ENCODE measurements at places on chromosomes 7 and 10.
A peak's percentile ranks its signal among the peaks of the same experiment; 100 is the strongest.

DNA sequence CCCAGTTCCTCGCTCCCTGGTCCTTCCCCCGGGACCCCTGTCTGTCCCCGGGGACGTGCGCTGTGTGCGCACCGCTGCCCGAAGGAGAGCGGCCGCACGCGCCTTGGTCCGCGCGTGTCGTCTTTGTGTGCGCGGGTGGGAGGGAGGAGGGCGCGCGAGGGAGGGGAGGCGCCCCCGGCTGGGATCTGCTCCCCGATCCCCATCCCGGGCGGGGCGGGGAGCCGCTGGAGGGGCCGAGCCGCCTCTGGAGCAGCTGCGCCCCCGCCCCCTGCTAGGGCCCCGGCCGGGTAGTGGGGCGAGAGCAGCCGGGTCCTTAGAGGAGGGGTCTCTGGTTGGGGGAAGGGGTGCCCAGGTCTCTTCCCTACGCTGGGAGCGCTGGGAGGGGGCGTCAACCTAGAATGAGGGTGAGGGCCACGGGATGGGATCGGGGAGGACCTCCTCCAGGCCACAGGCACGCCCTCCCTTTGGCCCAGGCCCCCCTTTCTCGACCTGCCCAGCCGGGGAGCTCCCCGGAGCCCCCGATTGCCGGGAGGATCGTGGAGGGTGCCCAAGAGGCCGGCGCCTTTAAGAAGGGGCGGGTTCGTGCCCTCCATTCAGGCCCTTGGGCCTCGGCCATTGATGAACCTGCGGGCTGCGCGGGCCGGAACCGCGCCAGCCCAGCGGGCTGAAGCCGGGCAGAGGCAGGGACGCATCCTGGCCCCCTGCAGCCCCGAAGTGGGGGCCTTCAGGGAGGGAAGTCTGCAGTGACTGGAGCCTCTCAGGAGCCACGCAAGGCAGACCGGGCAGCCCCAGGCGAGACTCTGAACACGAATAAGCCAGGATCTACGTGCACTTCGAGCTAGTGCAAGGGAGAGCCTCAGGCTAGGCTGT is 678 bp downstream of the SH2B2 start:
- no peak for DNase-seq

- no peak for DNase-seq
Observed at GRCh38 chr10:48946891-48947500, 7.4 kb upstream of the LRRC18 start.

DNA sequence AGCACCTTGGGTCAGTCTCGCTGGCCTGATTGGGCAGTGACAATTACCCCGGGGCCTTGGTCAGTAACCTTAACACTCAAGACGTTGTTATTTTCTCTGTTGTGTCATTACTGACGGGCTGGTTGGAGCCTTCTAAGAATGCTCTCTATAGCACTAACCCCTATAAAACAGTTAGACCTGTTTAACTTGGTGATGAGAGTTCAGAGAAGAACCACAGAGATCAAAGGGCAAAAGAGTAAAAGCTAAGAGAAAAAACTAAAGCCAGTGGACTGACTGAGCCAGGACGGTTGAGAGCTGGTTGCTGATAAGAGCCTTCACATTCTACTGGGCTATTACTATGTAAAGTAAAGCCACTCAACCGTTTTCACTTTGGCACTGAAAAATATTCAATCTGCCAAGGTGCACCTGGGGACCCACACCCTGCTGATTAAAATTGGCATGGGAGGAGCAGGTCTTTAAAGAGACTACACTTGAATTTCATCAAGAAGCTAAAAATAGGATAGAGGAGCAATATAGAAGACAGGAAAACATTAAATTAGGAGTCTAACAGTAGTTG is 13.6 kb upstream of the ITGB1 start:
- no peak for DNase-seq

GRCh38 chr10:52491246-52491995 is 177.3 kb downstream of the DKK1 start:
- no peak for DNase-seq

DNA sequence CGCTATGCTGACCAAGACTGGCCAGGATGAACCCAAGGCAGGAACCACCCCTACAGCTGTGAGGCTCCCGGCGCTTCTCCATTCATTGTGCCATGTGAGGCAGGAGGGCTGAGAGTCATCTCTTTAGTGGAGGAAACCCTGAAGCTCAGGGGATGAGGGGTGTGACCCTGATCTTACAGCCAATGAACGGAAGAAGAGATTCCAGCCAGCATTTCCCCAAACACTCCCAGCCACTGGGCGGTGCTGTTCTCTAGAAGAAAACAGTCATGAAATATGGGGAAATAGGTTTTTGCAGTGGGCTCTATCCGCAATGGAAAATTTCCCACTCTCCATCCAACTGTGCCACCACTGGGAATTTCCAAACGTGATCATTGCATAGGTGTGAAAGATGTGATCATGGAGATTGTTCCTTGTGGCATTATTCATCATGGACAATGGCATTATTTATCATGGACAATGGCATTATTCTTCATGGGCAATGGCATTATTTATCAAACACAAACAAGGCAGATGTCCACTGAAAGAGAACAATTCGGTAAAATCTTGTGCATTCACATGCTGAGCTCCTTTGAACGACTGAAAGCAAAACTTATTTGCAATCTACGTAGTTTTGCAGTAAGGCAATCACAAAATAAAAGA is 14.0 kb upstream of the SLC18A2 start:
- no peak for DNase-seq

DNA sequence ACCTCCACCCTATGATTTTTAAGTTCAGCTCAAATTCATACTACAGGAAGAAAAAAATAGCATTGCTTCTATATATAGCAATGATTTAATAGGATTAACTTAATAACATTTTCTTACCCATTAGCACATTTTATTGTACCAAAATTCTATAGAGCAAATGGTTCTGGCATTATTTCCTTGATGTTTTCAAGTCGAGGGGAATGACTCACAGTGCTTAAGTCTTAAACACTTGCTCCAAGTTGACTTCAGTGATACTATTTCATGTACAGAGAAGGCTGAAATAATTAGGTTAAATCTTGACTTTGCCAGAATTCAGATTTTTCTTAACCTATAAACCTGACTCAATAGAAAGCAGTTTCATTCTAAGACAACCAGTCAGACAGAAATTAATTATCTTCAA is 1133.8 kb downstream of the SORCS3 start:
- no peak for DNase-seq

GRCh38 chr7:28083998-28084985 is 96.3 kb downstream of the JAZF1 start:
- no peak for DNase-seq

- no peak for DNase-seq
Observed at GRCh38 chr10:124008187-124008586, 85.2 kb downstream of the CHST15 start.

- DNase-seq: no peak
Observed at GRCh38 chr10:4847561-4848355, 21.8 kb downstream of the AKR1E2 start.

GRCh38 chr10:51788273-51788672 is 88.9 kb upstream of the CSTF2T start:
- DNase-seq: no peak

DNA sequence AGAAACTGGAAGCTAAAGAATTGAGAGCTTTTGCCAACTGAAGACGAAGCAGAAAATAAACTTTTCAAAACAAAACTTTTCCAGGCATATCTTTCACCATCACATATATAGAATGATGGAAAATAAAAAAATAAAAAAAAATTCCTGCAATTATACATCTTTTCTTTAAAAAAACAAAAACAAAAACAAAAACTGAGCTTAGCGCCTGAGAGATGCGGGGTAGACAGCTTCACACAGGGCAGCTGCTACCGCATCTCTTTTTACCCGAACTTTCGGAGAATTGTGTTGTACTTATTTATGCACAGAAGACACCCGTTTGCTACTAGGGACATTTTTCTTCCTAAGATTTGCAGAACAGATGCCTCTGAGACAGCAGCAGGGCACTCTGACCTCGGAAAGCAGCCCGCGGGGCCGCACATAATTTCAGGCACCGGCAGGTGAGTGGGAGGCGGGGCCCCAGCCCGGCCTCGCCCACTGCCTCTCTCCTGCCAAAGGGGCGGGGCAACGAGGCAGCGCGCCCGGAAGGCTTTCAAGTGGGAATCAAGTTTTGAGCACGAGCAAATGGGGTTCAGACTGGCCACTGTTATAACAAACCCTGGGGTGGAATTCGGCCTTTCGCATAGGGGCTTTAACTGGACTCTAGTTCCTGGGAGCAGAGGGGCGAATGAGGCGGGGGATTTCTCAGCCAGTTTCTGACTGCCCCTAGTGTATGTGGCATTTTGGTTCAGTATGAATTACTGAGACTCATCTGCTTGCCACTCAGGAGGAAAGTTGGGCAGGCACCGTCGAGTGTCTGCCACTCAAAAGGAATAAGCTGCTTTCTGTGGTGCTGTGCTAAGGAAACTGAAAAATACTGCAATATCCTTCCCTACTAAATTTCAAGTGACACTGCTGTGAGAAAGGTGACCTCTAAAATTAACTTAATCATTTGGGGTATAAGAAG is 18.5 kb upstream of the FAM133B start:
- DNase-seq: no peak

DNA sequence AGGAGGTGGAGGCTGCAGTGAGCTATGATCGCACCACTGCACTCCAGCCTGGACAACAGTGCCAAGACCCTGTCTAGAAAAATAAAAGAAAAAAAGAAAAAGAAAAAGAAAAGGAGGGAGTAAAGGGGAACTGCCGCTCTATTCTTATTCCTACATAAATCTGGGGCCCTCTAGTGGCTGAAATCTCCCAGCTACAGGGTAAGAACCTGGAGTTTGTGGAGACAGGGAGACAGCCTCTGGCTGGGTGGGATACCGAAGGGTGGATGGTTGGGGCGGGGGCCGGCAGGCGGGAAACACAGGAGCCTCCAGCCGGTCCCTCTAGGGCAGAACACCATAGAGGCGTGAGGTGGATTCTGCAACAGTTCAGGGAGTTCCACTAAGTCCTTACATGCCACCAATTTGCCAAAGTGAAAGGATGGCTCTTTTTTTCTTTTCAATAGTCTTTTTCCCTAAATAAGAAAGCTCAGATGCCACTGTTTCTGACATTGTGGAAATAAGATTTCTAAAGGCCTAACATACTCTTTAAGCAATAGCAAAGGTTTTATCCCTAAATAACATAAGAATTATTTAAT is 117.3 kb downstream of the SVIL start:
- DNase-seq: no peak

GRCh38 chr7:151371266-151371665 is 29.7 kb downstream of the NUB1 start:
- no peak for DNase-seq

DNA sequence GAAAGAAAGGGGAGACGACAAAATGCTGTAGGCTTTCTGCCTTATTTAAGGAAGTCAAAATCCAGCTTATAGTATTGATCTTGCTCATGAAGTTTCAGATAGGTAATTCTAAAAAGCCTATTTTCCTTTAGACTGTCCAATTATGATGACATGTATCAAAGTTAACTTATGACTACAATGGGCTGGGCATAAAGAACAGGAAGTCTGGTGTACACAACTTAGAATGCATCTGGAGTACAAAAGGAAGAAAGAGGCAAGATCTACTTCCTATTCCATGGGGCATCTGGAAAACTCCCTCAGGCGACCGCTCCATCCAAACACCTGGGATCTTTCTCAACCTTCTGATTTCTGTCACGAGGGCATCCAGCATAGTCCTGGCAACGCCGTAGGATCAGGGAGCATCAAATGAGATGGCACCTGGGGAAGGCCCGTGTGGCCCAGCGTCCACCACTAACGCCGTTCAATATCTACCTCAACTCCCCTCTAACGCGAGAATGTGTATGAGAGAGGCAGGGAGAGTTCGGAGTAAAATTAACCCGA is 512 bp downstream of the FAM24B start:
- DNase-seq: peak; percentile 2

DNA sequence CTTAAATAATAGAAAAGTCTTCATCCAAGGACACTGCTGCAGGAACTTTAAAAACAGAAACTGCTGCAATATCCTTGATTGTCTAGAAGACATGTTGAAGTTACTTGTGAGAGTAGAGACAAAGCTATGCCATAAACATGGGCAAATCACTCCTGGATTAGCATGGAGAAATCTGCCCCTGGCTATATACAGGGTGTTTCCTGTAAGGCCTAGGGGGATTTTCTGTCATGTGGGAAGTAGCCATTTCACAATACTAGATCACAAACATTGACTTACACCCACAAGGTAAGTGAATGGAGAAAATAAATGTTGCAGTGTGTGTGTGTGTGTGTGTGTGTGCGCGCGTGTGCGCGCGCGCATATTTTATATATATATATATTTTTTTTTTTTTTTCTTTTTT is 35.2 kb upstream of the PDK4 start:
- no peak for DNase-seq

DNA sequence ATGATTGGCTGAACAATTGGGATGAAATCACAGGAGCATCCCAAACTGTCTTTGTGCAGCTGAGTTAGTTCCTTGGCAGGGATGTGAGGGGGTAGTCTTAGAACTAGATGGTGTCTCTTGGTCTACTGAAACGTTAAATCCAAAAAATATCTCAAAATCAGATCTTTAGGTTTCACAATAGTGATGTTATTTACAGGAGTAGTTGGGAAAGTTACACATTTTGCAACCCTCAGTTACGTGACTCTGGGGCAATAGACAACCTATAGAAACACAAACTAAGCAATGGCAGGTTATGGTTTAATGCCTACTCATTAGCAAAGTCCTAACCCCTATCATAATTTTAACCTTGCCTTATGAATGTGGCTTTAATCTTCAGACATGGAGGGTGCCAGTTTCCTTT is 24.0 kb downstream of the PKD1L1 start:
- DNase-seq: no peak

DNA sequence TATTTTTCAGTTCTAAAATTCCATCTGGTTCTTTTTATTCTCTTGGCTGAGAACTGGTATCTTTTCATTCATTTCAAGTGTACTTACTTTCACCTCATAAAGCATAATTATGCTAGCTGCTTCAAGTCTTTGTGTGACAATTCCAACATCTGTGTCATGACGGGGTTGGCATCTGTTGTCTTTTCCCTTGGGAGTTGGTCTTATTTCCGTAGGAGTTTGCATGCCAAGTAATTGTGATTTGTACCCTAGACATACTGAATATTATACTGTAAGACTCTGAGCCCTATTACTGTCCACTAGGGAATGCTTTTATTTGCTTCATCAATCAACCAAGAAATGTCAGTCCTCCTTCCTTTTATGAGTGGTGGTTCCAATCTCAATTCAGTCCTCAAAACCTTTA is 24.6 kb upstream of the HUS1 start:
- no peak for DNase-seq

DNA sequence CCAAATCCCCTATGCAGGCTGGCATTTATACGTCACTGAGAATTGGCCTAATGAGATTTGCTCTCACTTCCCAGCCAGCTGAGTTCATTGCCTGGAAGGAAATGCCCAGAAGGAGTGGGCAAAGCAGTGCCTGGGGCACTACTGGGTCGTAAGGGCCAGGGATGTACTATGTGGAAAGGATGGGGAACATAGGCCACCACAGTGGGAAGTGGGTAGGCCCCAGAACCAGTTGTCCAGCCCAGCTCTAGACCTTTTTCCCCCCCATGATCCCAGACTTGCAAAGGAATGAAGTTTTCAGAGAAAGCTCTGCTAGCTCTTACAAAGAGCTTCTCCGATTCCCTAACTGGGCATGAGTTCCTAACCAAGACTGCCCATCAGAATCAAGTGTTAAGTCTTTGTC is 13.9 kb downstream of the TRPV5 start:
- no peak for DNase-seq

GRCh38 chr10:422675-423074 is 266.8 kb downstream of the DIP2C start:
- no peak for DNase-seq

GRCh38 chr10:123904834-123905409 is 13.3 kb upstream of the CPXM2 start:
- DNase-seq: no peak

GRCh38 chr10:71392292-71392691 is 4.4 kb upstream of the CDH23 start:
- no peak for DNase-seq

Measured in bone marrow (tissue), 2 donors.